Occipital lobe (tissue), 3 donors: ENCODE measurements at places on chromosomes 7 and 10. TPM values are rescaled to one million over a fixed set of nuclear protein-coding genes. Genes with fewer than 3 reads are reported as not detected.

DNA sequence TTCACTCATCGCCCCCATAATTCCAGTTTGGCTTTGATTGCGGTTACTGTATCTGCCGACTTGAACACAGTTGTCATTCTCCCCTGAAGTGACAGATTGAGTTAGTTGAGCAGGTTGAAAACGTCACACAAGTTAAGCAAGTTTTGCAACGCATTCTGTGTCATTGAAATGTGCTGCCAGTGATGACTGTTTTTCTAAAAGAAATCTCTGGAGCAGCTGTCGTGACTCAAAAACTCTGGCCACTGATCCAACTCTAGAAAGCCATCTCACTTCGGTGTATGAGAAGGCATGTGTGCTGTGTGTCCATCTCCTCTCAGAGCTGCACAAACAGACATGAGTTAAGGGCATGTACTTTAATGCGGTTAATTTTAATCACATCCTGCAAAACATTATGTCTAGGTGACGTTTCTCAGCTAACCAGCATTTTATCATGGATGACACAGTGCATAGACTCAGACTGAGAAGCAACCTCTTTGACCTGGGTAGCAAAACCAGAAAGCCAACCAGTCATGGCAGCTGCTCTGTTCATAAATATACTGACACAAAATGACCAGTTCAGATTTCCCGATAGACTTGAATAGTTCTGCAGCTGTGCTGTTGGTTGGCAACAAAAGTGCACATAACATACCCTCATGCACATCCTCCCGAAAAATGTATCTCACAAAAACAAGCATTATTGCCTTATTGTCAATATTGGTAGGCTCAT is 69.3 kb downstream of the CSTF2T start:
- DNase-seq, result no peak

- no peak for DNase-seq
Observed at GRCh38 chr10:54983255-54983654, 182.2 kb upstream of the PCDH15 start.

- no peak for DNase-seq
Observed at GRCh38 chr7:961546-962400, 7.3 kb upstream of the ADAP1 start.

DNA sequence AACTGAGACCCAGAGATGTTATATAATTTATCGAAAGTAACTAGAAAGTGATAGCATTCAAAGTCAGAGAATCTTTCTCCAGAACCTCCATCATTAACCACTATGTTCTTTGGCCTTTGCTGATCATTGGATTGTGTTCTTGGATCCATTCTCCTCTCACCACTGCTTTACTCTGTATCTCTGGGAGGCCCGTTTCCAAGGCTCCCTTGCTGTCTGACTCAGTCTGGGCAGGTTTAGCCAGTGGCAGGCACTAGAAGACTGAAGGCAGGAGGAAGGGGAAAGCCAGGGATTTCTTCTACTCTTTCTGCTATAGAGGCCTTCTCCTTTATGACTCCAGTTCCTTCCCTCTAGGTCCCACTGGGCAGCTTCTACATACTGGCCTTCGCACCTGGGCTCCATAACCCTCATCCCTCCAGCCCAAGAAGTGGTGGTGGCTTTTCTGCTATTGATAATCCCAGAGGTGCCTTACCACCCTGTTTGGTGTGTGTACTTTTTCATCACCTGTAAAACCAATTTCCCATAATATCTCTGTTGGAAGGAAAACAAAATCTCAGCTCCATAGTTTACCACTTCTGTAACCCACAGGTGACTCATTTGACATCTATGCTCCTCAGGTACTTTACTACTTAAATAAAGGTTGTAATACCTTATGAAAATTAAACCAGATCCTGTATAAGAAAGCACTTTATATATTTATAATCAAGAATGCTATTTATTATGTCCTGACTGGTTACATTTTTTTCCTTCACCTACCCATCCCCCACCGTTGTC is 36.0 kb downstream of the BCAP29 start:
- no peak for DNase-seq

The XRCC2 gene
- total RNA-seq, result 2.0 TPM
